Calu3 (cell line): ENCODE measurements at places on chromosomes 6 and 20. TPM values are rescaled to one million over a fixed set of nuclear protein-coding genes. Genes with fewer than 3 reads are reported as not detected.

The KIF13A gene
- total RNA-seq, result 14.1 and 14.4 TPM in 2 replicates

The FAM83C gene
- 0.12 TPM in 1 of 2 replicates, not detected in the other for total RNA-seq

The FAM217A gene
- total RNA-seq, result not detected in 2 replicates

The RIPPLY2 gene
- total RNA-seq, result 0.31 TPM in 1 of 2 replicates, not detected in the other

The RSPH9 gene
- 0.15 and 0.19 TPM in 2 replicates for total RNA-seq

DNA sequence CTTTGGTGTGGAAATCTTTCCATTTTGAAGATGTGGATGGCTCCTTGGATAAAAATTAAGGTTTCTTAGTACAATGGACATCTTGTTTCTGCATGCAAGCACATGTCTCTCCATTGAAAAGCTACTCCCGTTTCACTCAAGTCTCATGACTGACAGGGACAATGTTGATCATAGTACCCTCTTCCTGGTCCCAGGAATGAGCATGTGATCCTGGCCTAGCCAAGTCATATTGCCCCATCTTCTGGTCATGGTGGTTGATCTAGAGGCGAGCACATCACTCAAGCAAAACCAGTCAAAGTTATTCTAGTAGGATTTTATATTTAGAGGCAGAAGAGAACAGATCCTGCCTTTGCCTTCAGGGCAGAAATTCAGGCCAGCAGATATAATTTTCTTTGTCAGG, 12.2 kb upstream of the CBLN4 start:
- no peak for DNase-seq

DNA sequence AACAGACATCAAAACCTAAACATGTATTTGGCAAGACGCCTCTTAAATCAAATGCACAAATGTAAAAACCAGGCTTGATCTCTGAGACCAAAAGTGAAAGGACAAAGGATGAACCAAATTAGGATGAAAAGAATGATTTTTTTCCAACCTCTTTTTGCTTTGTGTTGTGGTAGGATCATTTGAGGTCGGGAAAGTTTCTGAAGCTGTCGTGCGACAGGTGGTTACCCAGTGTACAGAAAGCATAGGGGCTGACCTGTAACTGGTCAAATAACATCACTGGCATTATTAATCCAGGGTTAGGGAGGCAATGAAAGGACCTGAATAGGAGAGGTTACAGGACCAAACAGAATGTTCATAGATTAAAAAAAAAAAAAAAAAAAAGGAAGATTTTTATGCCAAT, 18.1 kb upstream of the NOL7 start:
- DNase-seq, result no peak

- DNase-seq, result no peak
Measured at GRCh38 chr6:20334334-20334733, 67.3 kb upstream of the E2F3 start.

- DNase-seq, result no peak
Measured at GRCh38 chr6:78629836-78630235, 237.5 kb upstream of the IRAK1BP1 start.

DNA sequence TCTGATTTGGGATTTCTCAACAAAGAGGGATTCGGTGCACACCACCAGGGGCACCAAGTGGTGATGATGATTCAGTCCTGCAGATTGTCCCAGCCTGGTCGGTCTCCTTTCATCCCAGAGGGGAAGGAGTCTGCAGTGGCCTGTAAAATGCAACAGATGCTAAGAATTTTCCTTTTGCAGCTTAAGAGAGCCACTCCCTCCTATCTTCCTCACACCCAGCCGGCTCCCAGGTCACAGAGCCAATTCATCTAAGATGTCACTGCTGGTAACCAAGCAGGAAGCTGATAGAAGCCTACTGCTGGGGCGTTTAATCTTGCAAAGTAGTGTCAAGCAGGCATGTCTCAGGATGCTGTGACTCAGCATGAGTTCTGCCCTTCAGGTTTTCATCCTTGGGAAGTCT, 203.8 kb upstream of the LRFN2 start:
- no peak for DNase-seq

DNA sequence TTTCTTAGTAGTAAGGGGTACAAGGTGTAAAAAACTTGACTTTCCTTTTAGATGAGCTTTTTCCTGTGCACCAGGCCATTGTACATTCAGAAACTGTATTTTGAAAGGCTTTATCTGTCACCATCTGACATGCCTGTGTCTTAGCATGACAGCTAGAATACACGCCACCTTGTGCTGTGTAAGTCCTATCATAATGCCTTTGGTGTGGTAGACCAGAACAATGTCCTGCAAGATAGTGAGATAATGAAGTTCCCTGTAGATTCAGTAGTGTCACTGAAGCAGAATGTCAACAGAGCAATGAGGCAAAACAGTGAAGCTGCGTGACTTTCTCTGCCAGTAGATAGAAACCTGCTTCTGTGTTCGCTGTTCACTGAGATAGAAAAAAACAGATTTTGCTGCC, 105.8 kb downstream of the JAG1 start:
- DNase-seq, result no peak

GRCh38 chr6:156857573-156857972, 80.4 kb downstream of the ARID1B start:
- DNase-seq, result no peak

DNA sequence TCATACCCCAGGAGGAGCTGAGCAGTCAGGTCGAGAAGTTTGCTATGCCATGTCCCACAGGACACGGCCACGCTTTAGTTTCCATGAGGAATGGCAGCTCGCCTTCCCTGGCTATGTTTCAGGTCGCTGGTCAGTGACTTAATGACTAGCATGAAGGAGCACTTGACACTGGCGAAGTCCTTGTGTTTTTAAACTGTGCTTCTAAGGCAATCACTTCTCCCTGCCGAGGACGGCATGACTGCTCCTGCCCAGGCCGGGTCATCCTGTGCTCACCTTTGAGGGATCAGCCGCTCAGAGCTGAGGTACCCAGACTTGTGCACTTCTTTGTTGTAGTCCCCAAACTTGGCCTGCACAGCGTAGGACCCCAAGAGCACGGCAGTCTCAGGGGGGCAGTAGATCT, 34.1 kb downstream of the EZR start:
- DNase-seq, result no peak

DNA sequence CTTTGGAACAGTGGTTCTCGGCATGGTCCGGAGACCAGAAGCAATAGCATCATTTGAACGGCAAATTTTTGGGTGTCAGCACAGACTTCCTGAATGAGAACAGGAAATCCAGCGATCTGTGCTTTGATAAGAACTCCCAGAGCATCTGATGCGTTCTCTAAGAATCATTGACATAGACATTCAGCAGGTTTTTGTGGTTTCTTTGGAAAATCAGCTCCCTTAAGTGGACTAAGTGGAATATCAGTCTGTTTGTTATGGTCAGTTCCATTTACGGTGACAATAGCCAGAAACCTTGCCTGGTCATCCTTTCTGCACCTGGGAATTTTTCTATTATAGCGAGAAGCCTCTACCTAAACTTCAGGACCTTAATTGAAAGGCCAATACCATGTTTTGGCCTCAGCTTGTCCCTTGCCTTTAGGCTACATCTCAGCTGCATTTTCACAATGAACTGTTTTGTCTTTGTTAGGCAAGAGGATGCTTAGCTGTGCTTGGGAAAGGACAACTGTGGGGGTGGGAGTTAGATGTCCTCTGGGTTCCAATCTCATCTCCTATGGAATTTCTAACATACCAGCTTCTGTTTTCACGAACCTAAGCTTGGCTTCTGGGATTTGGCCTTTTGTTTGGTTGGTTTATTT, 299.7 kb downstream of the CDKAL1 start:
- no peak for DNase-seq

- no peak for DNase-seq
Measured at GRCh38 chr6:100618351-100618671, 153.6 kb upstream of the SIM1 start.

GRCh38 chr6:36809941-36810803, 29.1 kb downstream of the CPNE5 start:
- no peak for DNase-seq

DNA sequence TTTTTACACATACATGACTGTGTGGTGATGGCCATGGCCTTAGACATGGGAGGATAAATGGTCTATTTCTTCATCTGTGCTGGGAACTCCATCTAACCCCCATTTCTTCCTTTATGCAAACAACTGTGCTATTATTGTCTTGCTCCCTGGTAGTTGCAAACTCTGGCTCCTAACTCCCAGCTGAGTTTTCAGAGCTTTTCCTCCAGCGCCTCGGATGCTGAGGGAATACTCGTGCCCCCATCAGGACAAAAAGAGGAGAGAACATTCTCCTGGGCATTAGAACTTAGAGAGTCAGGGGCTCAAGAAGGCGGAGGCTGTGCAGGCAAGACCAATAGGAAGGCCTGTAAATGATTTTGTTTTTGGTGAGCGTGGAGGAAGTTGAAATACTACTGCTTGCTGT, 2.1 kb downstream of the DAAM2 start:
- DNase-seq, result no peak

- no peak for DNase-seq
Measured at GRCh38 chr6:37319856-37320480, 33.8 kb upstream of the RNF8 start.

DNA sequence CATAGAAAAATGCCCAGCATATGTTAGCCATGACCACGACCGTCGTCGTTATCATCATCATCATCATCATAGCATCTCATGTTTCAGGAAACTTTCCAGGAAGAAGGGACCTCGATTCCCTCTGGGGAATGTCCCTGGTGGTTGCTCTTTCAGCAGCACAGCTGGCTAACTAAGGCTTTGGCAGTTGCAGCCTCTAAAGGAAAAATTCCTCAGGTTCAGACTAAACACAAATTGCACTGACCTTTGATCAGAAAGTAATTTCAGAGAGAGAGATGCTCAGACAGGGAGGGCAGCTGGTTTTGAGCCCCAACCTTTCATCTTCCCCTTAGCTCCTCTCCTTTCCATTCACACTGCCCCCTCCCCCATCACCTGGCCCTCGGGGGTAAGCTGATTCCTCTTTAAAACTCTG, 5.6 kb upstream of the CFB start:
- DNase-seq, result peak; percentile 82

- no peak for DNase-seq
Measured at GRCh38 chr20:37980876-37981275, 52.4 kb downstream of the TTI1 start.

DNA sequence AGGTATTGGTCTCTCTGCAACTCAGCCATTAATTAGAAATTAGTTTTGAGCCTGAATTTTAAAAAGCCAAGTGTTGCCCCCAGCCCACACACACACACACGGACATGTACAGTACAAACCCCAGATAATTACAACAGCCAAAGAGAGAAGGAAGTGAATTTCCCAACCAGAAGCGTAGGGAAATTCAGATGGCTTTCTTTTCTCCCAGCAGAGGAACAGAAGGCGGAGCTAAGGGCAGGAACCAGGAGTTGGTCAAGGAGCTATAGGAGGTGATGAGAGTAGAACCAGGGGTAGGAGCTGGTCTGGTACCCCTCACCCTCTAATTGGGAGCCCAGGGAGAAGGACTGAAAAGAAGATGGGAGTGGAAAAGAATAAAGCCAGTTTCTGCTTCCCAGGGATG, 3.9 kb upstream of the ZBTB9 start:
- no peak for DNase-seq

- DNase-seq, result peak; percentile 15
Measured at GRCh38 chr6:107509506-107509905, 19.6 kb downstream of the SOBP start.

DNA sequence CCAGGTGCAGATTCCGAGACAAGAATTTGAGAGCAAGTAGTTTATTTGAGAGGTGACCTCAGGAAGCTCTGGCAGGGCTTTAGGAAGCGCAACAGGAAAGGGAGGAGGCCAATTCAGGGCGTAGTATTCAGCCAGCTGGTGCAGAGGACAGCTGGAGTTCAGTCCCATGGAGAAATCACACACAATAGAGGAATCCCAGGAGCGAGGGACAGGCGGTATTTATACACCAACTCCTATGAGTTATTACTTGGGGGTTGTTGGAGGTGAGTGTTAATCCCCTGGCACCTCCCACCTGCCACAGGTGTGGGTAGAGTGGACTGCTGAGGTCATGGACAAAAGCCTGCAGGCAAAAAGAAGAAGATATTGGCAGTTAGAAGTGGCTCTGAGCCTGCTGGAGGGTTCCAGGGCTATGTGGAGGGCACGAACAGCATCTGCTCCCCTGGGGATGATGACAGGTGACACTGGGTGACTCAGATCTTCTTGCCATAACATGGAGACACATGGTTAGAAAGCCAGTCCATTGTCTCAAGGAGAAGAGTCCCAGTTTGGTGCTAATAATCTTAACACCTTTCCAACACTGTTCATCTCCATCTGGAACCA, 13.9 kb upstream of the SULF2 start:
- DNase-seq, result no peak

- DNase-seq, result no peak
Measured at GRCh38 chr20:31945785-31946184, 6.1 kb downstream of the PDRG1 start.

DNA sequence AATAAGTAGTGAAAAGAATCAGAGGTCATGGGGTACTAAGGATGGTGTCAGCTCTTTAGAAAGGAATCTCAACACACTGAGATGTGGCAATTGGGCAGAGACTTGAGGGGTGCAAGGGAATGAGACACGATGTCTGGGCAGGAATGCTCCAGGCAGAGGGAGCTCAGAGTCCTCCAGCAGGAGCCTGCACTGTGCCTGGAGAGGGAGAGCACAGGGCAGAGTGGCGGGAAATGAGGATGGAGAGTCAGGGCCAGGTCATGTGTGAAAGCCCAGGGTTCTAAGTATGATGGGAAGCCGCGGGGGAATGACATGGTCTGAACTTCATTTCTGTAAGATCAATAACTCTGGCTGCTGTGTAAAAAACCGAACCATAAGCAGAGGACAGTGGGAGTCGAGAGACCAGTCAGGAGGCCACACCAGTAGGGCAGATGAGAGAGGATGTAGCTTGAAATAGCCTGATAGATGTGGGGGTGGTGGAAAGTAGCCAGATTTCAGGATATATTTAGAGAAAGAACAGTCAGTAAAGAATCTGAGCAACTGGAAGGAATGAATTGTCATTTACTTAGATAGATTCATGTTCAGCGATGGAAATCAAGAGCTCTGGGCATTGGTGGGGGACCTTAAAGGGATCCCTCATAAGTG, 133.4 kb upstream of the DTNBP1 start:
- DNase-seq, result no peak

- DNase-seq, result peak; percentile 34
Measured at GRCh38 chr6:77456531-77457248, 6.6 kb downstream of the HTR1B start.

GRCh38 chr20:37346236-37346534, 245 bp downstream of the SRC start:
- DNase-seq, result no peak

GRCh38 chr6:143575901-143576426, 64.4 kb upstream of the FUCA2 start:
- DNase-seq, result no peak

DNA sequence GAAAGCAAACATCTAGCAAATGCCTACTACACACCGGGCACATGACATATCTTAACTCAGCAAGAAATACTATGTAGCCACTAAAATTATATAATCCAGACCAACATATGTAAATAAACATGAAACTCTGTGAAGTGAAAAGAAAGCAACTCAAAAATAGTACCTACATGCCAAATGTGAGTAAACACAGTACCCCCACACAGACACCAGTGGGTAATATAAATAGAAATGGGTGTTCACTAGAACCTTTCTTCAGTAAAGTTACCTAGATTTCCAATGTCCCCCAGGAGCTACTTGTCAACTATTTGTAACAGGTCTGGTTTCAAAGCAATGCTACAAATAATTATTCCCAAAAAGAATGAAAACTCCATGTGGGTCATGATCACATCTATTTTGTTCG, 25.5 kb downstream of the TRERF1 start:
- no peak for DNase-seq
